ENCODE measurements at places on chromosomes 6 and 20. TPM values are rescaled to one million over a fixed set of nuclear protein-coding genes. Genes with fewer than 3 reads are reported as not detected.

The WFDC5 gene
- not detected for total RNA-seq

GRCh38 chr6:42179261-42179944 is 6.2 kb downstream of the GUCA1A start:
- DNase-seq, result no peak

- DNase-seq, result peak; percentile 35
Observed at GRCh38 chr6:34608321-34609091, 52.4 kb upstream of the SPDEF start.

DNA sequence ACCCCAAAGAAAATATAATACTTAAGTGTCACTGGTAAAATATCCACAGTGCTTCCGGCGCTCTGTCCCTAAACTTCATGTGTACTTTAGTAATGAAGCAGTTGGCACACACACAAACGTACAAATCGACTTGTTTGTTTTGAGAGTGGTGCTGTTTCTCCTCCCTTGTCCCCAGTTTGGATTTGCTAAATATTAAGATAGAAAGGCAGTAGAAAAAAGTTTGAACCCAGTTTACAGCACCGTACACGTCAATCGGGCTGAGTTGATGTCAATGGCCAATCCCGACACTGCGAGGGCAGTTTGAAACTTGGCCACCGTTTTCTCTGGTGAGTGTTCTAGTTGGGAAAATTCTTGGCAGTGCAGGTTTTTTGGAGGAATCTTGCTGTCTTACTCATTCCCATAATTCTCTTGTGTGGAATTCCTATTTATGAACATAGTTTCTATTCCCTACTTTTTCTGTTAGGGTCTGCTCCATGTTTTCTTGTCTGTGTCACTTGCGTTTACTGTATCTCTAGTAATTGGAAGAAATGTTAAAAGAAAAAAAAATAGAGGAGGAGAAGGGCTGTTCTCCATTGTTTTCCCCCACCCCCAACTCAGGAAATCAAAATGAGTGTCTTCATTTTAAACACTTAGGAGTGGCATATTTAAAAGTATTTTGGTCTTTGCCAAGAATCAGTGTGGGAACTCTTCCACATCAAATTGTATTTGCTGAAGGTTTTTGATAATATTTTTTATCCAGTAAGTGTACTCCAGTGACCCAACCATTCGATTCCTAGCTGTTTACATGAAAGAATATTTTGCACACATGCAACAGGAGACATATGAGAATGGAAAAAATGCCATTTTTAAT is 72.3 kb downstream of the OR2B2 start:
- DNase-seq, result peak; percentile 91
